ENCODE measurements at places on chromosomes 6 and 20.

GRCh38 chr20:59985864-59986263, 27.6 kb downstream of the CDH26 start:
- no peak for DNase-seq

GRCh38 chr6:75204217-75204958, 1.5 kb downstream of the COL12A1 start:
- DNase-seq: peak; percentile 17

GRCh38 chr20:3071610-3072529, at the start of gene OXT:
TSS of gene OXT (plus strand) at chr20:3071620. CDS start at chr20:3071656, 36 bp downstream.
- DNase-seq: peak; percentile 68

- no peak for DNase-seq
Measured at GRCh38 chr20:10250902-10251301, 32.3 kb downstream of the SNAP25 start.

DNA sequence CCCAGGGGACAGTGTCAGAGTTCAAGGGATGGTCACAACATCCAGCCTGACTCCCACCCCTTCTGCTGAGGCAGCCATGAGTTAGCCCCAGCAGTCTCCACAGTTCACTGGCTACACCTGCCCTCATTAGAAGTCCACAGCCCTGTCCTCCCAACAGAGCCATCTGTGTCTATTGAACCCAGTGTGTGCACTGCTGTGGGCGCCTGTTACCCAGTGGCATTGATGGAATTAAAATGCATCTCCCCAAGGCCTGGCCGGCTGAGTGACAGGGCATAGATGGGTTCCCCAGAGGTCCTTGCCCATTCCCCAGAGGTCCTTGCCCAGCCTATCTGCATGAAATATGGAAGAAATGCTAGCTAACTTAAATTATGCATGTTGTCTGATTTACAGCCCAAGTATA, 73.3 kb downstream of the PCSK2 start:
- no peak for DNase-seq
